Inflammatory macrophage treated with lipopolysaccharide for 4 hours (primary cell): ENCODE measurements at places on chromosomes 13 and 19.
A peak's percentile ranks its signal among the peaks of the same experiment; 100 is the strongest.

DNA sequence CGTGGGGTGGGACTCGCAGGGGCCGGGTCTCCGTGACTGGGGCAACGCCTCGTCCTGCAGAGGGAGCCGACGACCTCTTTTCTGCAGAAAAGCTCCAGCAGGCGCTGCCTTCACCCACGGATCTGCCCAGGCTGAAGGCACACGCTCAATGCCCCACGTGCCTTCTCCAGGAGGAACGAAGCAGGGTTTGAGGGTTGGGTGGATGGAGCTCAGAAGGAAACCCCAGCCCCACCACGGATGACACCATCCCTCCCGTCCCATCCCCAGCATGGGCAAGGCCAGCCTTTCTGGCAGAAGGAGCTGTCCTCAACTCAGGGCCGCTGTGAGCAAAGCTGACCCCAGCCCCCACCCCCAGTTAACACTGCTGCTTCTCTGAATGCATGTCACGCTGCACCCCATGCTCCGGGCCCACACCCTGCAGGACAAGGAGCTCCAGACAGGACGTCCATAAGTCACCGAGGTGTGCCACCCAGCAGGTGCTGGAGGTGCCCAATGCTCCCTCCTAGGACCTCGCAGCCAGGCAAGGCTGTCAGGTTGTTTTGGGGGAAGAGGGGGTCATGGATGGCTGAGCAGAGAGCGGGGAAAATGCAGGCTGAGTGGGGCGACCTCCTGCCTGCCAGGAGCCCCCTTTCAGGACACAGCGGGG, 7.4 kb downstream of the C19orf25 start:
- DNase-seq, result peak; percentile 19

DNA sequence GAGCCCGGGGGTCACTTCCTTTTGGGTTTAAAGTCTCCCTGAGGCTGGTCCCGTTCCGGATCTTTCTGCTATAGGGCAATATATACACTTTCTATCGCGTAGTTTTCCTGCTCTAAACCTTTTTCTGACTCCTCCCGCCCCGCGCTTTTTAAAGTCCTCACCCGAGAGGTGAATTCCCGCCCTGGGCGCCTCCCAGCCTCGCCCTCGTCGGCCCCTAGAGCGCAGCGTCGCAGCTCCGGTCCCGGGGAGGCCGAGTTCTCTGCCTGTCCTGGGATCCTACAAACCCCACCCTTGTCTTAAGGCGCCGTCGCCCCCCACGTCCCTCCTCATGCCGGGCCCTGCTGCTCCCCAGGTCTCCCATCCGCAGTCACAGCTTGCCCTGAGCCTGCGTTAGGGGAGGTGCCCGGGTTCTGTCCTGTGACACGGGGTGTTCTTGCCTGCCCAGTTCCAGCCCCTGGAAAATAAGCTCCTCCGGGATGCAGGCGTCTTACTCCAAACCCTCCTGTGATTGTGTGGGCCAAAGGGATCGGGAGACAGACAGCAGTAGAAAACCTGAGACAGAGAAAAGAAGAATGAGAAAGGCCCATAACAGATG, 491 bp downstream of the ZNF525 start:
- peak; percentile 24 for DNase-seq

- peak; percentile 33 for DNase-seq
Observed at GRCh38 chr19:51253088-51253806, 2.4 kb downstream of the SIGLECL1 start.

- no peak for DNase-seq
Observed at GRCh38 chr13:39044536-39044935, 6.3 kb downstream of the NHLRC3 start.

DNA sequence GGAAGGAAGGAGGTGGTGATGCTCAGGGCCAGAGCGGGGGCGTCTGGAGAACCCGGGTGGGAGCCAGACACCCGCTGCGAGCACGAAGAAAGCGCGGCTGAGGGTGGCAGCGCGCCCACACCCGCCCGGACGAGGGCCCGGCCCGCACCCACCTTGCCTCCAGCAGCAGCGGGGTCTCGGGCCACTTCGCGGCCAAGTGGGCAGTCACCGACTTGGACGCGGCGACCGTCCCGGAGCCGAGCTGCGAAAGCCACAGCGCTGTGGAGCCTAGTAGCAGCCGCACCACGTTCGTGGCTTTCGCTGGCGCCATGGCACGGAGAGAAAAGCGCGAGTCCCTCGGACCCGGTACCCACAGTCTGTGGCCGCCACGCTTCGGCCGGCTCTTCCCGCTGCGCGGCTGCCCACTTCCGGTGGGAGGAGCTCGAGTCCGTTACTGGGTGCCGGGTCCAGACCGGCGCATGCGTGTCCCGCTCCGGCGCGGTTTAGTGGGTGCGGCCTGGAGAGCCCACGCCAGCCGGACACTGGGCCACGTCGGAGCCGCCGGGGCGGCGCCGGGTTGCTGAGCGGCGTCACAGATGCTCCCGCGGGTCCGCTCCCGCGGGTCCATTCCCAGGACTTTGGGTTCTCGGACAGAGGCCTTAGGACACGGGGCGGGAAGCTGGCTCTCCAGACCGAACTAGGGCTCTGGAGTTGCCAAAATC, at the start of gene UGGT2:
TSS of gene UGGT2 (minus strand) at position 399 of the 701 bp plus-strand sequence. CDS start at position 310, 89 bp downstream.
- DNase-seq, result peak; percentile 97
